Camera-type eye (tissue), 1 donor: ENCODE measurements at places on chromosomes 3 and 15. TPM values are rescaled to one million over a fixed set of nuclear protein-coding genes. Genes with fewer than 3 reads are reported as not detected.

OR5K1 gene
- total RNA-seq: not detected

RTP4 gene
- 0.38 TPM for total RNA-seq

GOLGA8R gene
- total RNA-seq: 10.7 TPM

TJP1 gene
- 145 TPM for total RNA-seq

MBNL1 gene
- 140 TPM for total RNA-seq

A4GNT gene
- total RNA-seq: 0.33 TPM
